H54 (cell line): ENCODE measurements at places on chromosomes 7 and 10.

- DNase-seq, result peak; percentile 81
These were observed 12.4 kb upstream of the HUS1 start for GRCh38 chr7:47991741-47992311.

GRCh38 chr10:4296161-4296560, 511.2 kb upstream of the KLF6 start:
- DNase-seq, result no peak

GRCh38 chr7:23298141-23298881, 828 bp upstream of the MALSU1 start:
- DNase-seq, result peak; percentile 40

GRCh38 chr10:95818668-95819067, 62.7 kb downstream of the ENTPD1 start:
- DNase-seq, result no peak

DNA sequence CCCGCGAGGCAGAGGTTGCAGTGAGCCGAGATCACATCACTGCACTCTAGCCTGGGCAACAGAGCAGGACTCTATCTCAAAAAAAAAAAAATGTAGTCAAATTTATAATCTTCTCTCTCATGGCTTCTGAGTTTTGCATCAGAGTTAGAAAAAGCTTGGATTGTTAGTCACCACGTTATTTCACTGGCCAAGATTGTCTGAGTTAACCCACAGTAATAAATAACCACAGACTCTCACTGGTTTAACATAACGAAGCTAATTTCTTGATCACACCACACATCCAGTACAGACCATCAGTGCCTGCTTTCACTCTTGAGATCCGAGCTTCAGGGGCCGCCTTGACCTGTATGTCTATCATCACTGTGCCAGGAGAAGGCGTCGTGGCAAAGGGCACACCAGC, 116.8 kb upstream of the JCAD start:
- no peak for DNase-seq

DNA sequence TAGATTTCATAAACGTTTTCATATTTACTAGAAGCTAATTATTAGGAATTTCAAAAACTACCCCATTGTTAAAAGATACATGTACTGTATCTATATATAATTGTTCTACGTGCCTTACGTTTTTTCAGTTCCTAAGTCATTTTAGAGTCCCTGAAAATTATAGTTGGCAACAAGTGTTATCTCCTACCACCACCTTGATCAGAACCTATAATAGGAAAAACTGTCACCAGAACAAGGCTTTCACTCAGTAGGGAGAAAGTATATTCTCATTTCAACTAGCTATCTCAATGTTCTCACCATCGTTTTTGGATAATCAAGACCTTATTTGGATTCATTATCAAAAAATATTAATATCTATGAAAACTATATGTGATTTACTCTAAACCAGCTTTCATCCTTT, 107.7 kb downstream of the CPEB3 start:
- DNase-seq, result no peak

DNA sequence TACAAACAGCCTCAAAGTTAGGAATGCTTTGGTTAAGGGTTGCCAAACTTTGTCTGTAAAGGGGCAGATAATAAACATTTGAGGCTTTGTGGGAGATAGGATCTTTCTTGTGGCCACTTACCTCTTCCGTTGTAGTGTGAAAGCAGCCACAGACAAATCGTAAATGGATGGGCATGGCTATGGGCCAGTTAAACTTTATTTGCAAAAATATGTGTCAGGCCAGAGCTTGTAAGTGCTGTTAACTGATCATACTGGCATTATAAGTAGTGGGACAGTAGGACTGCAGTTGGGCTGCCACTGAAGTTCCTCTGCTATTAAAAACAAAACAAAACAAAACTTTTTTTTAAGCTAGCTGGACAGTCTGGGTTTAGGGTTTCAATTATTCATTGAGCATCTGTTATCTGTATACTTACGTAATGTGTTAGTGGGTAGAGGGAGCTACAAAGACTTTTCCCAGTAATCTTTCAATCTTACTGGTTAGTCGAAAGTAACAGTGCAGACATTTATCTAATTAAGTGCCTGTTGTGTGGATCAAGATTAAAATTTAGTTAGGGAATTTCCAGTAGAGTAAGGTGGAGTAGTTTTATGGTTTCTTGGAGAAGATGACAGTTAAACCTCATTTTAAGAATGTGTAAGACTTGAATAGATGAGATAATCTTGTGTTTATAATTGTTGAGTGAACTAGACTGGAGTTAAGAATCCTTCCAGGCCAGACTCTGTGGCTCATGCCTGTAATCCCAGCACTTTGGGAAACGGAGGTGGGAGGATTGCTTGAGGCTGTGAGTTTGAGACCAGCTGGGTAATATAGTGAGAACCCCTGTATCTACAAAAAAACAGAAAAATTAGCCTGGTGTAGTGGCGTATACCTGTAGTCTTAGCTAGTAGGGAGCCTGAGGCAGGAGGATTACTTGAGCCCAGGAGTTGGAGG, 100.1 kb downstream of the BTRC start:
- DNase-seq, result no peak

DNA sequence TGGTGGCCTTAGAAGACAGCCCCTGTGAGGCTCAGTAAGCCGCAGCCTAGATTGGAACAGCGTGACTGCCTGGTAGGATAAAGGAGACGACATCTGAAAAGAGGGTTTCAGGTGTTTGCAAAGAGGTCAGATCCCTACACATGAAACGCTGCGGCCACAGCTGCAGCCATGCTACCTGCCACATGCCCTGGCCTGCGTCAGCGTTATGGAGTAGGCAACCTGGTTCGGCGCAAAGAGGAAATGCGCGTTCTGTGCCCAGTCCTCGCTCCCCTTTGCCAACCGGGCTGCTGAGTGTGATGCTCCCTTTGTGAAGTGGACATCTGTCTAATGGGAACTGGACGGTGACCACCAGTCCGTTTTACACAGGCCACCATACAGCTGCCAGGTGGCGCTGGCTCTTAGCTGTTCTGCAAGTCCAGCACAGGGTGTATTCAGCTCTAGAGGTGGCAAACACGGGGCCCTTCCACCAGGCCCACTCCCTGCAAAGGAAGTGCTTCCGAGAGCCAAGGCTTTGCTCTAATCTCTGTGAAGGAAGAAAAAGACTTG, 160.3 kb downstream of the CELF2 start:
- no peak for DNase-seq

DNA sequence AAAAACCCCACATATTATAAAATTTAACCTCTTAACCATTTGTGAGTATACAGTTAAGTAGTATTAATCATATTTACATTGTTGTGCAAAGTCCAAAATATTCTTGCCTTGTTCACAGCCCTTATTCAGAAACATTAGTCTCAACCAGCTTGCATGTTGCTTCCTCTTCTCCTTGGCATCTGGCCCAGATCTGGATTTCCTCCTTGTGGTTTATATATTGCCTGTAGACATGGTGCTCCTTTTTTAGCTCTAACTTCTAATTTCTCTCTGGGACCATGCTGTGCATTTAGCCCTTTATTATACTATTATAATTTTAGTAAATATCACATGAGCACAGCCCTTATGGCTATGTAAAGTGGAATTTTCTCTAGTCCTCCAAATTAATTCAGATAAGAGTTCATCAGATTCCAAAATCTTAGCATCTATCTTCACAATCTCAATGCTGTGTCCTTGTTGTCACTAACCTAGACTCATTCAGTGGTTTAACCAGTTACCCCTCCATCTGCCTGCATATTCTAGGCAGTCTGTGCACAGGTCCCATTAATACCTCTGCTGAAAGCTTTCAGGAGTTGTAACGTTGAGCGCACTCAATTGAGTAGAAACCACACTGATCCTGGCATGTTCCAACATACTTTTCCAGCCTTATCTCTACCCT, 7.9 kb downstream of the CPED1 start:
- no peak for DNase-seq

GRCh38 chr7:159084069-159084801, 60.4 kb downstream of the VIPR2 start:
- no peak for DNase-seq

DNA sequence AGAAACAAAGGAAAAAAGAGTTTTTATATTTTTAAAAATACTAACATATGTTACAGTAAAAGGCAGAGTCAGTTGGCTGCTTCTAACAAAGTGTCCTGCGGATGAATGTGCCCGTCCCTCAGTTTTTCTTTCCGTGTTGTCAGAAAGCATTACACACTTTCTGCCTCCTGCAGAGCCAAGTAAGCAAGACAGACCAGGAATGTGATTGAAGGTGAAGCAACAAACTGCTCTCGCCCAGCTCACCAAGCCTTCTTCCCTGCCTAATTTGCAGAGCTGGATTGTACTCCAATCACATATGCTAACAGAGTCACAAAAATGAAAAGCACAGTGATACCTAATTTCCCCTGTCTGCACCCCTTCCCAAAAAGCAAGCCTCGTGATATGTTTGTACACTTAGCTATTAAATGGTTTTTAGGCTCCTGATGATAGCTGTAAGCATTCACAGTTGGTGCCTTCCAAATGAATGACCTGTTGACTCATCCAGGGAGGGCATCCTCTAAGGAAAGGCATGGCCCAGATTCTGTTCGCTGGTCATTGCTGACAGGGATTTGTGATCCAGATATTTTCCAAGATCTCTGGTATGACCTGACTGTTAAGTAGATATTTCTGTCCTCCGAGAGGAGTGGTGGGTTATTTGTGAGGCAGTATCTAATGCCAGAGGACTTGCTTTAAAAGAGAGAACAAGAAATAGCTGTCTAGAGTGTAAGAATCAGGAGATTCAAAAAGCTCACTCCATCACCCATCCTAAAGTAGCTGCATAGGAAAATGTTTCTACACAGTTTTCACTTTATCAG, 187.3 kb upstream of the PLXDC2 start:
- DNase-seq, result no peak

DNA sequence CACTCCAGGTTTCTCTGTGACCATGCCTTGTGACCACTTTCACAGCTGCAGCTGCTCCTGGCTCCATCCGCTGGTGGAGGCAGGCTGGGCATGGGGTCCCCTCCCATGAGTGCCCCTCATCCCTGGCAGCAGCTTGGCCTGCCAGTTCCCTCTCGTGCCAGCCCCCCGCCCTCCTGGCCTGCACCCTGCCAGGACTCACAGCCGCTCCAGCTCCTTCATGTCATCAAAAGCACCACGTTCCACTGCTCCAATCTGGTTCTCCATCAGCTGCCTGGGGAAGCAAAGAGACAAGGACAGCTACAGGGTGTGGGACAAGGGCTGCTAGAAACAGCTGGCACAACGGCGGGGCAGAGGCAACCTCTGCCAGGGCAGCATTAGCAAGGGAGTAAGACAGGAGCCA, 22.6 kb downstream of the SLIT1 start:
- DNase-seq, result no peak

DNA sequence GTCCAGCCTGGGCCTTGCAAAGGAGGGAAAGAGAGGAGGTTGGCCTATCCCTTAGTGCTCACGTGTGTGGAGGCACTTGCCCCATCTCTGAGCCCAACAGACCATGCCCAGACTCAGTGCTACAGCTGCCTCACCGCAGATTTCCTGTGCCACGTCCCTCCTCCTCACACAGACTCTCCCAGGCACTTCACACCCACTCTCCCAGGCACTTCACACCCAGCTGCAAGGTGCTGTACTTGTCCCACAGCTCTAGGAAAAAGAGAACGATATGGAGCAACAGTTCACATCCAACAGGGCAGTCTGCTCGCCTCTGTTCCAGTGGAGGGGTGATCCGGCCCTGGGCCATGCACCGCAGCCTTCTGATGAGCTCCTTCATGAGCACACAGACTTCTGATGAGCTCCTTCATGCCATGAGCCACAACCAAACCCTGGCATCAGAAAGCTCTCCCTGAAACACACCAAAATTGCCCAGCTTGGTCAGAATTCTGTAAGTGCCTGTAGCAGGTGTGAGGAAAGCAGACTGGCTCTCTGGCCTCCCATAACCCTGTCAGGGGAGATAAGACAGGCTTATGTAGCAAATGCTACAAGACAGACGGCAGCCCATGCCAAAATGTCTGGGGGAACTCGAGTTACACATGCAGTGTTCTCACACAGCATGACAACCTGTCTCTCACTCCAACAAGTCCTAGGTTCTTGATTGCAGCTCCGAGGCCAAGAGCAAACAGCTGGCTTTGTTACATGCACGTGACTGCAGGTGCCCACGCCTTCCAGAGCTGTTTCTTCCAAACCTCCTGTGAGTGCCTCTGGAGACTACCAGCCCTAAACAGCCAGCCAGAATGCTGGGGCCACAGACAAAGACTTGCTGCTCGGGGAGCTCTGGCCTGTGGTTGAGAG, 348.5 kb downstream of the GRID1 start:
- no peak for DNase-seq

GRCh38 chr10:96025566-96025965, 17.8 kb upstream of the CCNJ start:
- DNase-seq, result no peak

- no peak for DNase-seq
These were observed 180.6 kb upstream of the CHRM2 start for GRCh38 chr7:136687693-136688322.
